Omental fat pad (tissue), 4 donors: ENCODE measurements at places on chromosomes 12 and 14.

DNA sequence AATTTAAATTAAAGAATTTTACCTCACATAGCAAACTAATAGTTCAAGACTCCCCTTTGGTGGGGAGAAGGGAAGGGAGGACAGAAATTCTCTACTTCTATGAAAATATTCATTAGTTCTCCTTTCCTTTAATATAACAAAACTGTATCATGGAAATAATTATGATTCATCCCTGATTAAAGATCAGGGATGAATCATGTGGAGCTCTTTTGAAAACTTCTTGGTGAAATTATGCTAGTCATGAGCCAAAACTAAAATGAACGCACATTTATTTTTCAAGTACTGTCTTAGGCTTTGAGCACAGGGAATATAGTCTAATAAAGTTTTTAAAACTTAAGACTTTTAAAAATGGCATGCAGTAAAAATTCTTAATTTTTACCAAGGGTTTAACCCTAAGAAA, 17.1 kb downstream of the TMBIM4 start:
- no peak for DNase-seq

GRCh38 chr12:59067083-59067482, 146.8 kb upstream of the LRIG3 start:
- DNase-seq: no peak

DNA sequence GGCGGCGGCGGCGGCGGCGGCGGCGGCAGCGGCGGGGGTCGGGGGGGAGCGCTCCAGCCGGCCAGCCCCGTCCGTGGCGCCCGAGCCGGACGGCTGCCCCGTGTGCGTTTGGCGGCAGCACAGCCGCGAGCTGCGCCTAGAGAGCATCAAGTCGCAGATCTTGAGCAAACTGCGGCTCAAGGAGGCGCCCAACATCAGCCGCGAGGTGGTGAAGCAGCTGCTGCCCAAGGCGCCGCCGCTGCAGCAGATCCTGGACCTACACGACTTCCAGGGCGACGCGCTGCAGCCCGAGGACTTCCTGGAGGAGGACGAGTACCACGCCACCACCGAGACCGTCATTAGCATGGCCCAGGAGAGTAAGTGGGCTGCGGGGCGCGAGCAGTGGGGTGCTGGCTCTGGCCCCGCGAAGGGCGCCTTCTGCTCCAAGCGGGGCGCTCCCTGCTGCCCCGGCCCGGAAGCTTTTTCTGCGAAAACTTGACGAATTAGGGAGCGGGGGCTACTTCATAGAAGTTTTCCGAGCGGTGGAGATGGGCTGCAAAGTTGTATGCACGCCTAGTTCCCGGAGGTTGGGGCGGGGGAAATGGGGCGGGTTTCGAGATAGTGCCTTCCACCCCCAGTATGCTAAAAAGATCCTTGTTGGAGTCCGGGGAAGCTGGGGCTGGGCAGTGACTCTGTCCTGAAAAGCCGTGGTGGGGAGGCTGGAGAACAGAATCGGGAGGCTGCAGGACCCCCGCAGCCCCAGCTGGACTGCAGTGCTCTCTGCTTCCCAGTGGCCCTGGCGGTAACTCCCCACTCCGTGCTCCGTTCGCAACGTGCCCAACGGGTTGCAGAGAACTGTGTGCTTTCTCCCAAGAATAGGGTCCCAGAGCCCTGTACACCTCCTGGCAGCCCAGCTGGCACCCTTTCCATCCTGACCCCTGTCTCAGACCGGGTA, 751 bp downstream of the GDF11 start:
- DNase-seq: no peak

DNA sequence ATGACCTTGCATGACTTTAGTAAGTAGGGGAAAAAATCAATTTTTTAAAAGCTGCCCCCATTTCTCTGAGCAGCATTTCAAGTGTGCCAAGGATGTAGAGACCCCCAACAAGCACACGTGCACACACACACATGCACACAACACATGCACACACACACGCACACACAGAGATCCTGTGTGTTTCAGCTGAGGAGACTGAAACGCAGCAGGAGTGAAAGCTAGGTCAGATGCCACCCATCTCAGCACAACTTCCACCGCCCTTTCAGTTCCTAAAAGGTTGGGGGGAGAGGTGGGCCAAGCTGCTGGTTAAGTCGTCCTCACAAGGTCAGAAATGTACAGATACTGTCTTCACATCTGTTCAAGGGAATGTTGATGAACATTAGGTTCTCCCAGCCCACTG, 13.9 kb downstream of the MYL2 start:
- no peak for DNase-seq

GRCh38 chr14:76780360-76780759, 19.1 kb downstream of the VASH1 start:
- no peak for DNase-seq

DNA sequence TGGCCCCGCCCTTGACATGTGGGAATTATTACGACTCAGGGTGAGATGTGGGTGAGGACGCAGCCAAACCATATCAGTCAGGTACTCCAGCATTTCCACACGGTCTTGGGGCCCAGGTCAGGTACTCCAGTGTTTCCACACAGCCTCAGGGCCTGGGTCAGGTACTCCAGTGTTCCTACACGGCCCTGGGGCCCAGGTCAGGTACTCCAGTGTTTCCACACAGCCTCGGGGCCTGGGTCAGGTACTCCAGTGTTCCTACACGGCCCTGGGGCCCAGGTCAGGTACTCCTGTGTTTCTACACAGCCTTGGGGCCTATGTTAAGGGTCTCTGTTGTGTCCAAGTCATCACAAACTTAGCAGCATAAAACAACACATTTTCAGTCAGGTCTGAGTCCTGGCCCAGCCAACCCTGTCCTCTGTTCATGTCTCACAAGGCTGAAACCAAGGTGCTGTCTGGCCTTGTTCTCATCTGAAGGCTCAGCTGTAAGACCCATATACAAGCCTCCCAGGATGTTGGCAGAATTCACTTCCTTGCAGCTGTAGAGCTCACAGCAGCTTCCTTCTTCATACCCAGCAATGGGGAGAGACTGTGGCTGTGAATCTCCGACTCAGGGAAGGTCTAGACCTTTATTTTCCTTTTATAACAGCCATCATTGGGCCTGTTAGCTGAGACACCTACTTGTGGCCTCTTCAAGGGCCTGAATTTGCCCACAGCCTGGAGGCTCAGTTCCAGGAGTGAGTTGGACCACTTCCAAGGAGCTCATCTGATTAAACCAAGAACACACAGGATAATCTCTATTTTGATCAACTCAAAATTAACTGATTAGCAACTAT, 107.6 kb upstream of the SFSWAP start:
- no peak for DNase-seq

- DNase-seq: no peak
These were observed 30.0 kb downstream of the HSP90AA1 start for GRCh38 chr14:102056694-102057442.

- no peak for DNase-seq
These were observed 397.3 kb downstream of the ZFP36L1 start for GRCh38 chr14:68395604-68396003.

DNA sequence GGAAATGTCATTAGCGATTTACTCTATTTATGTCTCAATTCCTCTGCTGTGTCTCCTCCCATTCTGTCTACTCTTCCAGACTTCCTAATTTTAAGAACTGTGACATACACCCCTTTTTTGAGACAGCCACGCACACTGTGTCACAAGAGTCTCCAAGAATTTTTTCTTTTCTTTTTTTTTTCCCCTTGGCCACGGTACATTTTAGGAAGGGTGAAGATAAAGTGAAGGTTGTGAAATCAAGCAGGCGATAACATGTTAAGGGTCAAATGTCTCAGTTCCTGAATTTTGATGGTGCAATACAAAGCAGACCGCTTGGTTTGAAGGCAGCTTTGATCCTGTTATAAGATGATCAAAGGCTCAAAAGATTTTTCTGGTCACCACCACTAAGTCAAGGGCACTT, 4.3 kb downstream of the OLR1 start:
- no peak for DNase-seq

DNA sequence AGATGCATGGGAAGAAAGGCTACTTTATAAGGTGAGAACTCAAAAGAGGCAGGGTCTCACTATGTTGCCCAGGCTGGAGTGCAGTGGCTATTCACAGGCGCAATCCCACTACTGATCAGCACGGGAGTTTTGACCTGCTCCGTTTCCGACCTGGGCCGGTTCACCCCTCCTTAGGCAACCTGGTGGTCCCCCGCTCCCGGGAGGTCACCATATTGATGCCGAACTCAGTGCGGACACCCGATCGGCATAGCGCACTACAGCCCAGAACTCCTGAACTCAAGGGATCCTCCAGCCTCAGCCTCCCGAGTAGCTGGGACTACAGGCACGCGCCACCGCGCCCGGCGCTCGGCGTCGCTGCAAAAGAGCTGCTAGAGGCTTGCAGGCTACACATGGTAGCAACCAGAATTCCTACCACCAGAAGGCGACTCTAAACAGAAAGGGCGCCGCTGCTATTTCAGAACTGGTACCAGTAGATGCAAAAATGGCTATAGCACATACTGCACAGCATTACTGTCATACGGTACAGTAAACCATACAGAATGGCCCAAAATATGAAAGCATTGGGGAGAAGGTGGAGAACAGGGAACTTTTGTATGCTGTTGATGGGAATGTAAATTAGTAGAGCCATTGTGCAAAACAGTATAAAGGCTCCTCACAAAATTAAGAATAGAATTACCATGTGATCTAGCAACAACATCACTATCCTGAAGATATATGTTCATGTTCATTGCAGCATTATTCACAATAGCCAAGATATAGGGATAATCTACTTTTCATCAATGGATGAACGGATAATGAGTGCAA, 1.2 kb upstream of the NEMF start:
- DNase-seq: no peak

GRCh38 chr12:132318618-132319033, 10.8 kb downstream of the GALNT9 start:
- DNase-seq: no peak

- no peak for DNase-seq
These were observed 38.2 kb upstream of the PRB4 start for GRCh38 chr12:11348439-11348838.

DNA sequence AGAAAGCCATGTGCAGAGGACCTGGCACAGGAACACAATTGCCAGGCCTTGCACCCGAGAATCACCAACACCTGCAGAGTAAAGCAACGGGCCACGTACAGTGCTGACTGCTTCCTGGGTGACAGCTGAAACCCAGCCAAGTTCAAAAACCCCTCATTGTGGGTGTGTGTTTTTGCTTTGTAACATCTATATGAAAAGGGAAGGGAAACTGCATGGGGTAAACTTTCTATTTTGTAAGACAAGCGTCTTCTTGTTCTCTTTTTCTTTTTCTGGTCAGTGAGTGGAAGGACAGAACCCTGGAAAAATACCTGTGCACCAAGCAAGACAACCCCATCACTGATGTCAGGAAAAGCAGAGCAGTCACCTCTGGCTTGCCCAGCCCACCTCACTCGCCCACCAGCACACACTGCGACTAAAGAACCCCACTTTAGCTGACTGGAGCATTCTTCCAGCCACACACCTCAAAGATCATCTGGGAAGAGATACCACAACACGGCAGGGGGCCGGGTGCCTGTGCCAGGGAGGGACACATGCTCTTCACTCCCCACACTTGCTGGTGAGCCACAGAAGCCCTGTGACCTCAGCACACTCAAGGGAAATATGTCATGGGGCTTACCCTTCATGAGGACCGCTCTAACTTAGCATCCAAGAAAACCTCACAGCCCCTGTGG, 172.3 kb downstream of the NDUFA12 start:
- DNase-seq: no peak

- no peak for DNase-seq
These were observed 2.2 kb upstream of the LAG3 start for GRCh38 chr12:6770094-6770493.

GRCh38 chr12:18165422-18165871, 75.5 kb upstream of the RERGL start:
- DNase-seq: no peak

DNA sequence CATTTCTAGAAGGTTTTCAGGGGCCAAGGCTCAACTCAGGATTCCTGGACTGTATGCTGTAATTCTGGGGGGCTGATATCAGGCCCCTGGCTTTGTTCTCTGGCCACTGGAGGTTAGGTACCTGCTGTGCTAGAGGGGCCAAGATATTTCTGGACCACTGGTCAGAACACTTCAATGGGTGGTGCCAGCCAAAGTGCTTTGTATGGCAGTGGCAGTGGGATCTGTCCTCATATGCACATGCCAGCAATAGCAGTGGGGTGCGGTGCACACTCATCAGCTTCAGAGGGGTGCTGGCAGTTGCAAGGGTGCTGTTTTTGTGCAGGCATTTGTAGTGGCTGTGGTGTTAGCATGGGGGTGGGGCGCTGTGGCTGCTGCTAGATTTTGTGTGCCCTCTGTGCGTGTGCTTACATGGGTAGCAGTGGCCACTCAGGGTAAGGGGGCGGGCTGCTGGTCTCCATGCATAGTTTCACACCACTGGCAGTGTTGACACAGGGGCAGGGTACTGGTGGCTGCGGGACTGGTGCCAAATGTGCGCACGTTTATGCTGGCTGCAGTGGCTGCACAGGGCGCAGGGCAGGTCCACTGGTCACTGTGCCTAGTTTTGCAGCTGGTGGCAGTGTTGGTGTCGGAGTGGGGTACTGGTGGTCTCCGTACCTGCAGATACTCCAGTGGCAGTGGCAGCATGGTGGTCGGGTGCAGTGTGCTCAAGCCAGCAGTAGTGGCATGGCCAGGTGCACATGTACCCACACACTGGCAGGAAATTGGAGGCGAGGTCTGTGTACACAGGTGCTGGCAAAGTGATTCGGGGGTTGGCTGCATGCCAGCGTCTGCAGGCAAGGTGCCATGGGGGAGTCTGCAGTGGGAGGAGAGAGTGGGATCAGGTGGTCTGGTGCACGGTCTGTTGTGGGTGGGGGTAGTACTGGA, 12.6 kb downstream of the NOPCHAP1 start:
- DNase-seq: no peak

DNA sequence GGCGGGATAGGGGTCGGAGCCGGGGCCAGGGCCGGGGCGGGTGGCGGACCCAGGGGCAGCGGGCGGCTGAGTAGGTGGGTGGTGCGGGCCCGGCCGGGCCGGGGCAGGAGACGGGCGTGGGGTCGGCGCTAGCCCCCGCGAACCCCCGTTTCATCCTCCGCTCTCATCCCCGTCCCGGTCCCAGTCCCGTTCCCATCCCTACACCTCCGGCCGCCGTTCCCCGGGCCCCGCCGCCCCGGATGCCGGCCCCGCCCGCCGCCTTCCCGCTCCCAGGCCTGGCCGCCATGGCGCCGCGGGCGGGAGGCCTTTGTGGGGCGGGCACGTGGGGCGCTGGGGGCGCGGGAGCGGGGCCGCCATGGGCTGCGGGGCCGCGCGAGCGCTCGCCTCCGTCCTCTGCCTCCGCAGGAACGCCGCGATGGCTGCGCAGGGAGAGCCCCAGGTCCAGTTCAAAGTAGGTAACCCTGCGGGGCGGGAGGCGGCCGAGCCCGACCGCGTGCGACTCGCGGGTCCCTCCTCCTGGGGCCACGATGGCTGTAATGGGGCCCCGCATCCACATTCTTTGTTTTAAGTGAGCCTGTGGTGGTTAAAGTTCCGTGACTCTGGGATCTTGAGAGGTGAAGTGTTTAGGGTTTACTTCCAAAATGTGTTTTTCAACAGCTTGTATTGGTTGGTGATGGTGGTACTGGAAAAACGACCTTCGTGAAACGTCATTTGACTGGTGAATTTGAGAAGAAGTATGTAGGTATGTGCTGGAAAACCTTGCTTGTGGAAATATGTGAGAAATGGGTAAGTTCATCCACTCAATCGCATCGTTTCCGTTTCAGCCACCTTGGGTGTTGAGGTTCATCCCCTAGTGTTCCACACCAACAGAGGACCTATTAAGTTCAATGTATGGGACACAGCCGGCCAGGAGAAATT, 572 bp downstream of the RAN start:
- DNase-seq: no peak

- no peak for DNase-seq
These were observed 188.9 kb downstream of the ETV6 start for GRCh38 chr12:11838403-11838802.
